ENCODE measurements at places on chromosomes 2 and 18. TPM values are rescaled to one million over a fixed set of nuclear protein-coding genes. Genes with fewer than 3 reads are reported as not detected.

RAPGEF4 gene
- 22.9 TPM for total RNA-seq

GRCh38 chr18:79217979-79218604 lies 148.9 kb downstream of the ATP9B start:
- no peak for DNase-seq

DNA sequence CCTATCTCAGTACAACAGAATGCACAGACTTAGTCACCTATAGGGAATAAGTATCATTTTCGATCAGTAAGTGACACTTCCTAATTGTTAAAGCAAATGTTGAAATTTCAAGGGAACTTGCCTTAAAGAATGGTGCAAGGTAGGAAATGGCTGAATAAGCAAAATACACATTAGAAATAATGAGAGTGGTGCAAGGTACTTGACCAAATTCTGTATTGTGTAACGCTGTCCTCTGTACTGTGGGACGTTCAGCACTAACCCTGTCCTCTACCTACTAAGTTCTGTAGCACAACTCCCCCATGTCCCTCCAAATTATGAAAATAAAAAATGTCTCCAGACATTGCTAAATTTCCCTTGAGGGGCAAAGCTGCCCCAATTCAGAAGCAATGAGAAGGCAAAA lies 19.4 kb downstream of the MMADHC start:
- no peak for DNase-seq

GRCh38 chr18:36960038-36960437 lies 131.1 kb downstream of the KIAA1328 start:
- no peak for DNase-seq

MROH2A gene
- 0.32 TPM for total RNA-seq

DNA sequence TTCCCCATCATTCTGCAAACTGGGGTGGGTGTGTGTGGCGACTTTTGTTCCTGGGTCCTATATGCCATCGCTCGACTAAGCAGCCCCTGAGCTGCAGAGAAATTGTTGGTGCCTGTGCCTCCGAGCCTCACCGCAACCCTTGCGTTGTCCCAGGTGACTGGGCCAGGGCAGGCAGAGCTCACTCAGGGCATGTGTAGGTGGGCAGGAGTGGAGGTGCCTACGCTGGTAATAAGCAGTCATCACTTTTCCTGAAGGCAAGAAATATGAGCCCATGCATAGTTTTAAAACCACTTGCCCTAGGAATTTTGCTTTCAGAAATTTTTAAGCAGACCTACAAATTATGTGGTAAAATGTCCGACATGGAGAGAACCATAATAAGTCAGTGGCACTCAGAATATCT lies 197.8 kb downstream of the SMAD7 start:
- no peak for DNase-seq

DNA sequence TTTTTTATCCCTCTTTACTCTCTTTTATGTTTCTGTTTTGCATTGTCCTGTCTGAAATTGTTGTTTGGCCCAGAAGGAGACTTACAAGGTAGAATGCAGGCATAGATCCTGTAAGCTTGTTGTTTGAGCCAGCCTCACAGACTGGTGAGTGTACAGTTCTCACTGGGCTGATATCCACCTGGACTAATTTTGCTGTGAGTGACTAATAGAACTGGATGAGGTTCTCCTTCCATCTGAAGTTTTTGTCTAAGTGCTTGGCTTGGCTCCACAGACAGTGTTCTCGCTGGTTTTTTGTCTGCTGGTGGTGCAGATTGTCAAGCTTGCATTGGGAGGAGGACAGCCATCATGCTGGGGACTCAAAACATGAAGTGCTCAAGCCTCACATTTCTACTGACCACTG lies 495.7 kb downstream of the TSN start:
- DNase-seq = no peak

- DNase-seq = no peak
These were observed 25.9 kb downstream of the STPG4 start for GRCh38 chr2:47129191-47129706.

GRCh38 chr18:63106727-63107126 lies 212.8 kb downstream of the BCL2 start:
- DNase-seq = no peak

DNA sequence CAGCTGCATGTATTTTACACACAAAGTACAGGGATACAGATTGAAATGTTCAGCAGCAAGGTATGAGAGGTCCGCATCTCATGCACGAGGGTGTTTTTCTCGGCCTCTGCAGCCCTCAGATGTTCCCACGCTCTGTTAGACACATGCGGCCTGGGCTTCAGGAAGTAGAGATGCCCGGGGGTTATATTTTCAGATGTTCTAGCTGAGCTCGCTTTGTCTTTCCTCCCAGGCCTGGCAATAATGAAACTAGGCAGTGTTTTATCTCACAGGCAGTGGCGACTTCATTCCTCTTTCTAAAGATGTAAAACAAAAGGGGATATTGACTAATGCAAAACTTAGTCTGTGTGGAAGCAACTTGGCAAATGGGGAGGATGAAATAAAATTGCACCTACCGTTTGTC lies 190.7 kb downstream of the GBX2 start:
- no peak for DNase-seq

DNA sequence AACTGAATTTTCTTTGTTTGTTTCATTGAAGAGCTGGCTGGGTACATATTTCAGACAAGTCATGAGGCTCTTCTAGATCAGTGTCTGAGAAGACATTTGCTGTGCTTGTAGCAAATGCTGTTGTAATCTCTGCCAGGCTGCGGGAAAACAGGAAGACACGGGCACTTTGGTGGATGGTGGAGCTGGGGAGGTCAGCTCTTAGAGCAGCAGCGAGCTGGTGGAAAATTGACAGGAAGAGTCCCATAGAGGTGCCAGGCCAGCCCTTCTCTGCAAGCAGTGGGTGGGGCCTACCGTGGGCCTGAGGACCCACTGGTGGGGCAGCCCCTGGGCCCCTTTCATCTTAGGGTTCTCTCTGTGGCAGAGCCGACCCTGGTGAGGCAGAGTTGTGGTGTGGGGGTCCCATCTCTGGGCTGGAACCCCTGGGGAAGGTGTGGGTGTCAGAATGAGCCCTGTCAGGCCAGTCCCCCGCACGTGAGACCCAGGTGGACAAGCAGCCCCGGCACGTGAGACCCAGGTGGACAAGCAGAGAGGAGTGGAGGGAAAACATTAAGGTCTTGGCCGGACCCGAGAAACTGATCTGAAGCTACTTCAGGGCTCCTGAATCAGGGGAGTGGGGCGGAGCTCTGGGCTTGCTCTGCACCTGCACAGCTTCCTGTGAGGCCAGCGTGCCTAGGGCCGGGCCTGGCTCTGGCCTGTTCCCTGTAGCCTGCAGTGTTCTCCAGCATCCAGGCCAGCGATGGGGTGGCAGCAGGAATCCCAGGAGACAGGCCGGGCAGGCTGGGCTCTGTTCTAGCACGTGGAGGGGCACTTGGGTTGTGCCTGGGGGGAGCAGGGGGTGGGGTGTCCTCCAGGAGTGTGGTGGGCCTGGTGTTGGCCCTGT lies 273.5 kb upstream of the HDAC4 start:
- no peak for DNase-seq
